Type B pancreatic cell (in vitro differentiated cells): ENCODE measurements at places on chromosomes 5 and 9. TPM values are rescaled to one million over a fixed set of nuclear protein-coding genes. Genes with fewer than 3 reads are reported as not detected.

- peaks cover 4% of the 10 kb centered on the region for H3K36me3 ChIP-seq
- peaks cover 4% of the 10 kb centered on the region for H3K4me1 ChIP-seq
- H3K27ac ChIP-seq = no peak overlapping the region
Observed at GRCh38 chr9:91134608-91135007, 227.1 kb downstream of the AUH start.

The TAF1L gene
- total RNA-seq = not detected in 2 replicates

- no peak for DNase-seq
- H3K36me3 ChIP-seq = no peaks in the 10 kb centered on the region
- no peaks in the 10 kb centered on the region for H3K27me3 ChIP-seq
- H3K27ac ChIP-seq = peak overlapping the region; percentile 42
- H3K4me1 ChIP-seq = peaks cover 42% of the 10 kb centered on the region
- H3K4me3 ChIP-seq = peak overlapping the region; percentile 21
Observed at GRCh38 chr5:74587890-74588289, 52.6 kb downstream of the ENC1 start.

The TLR4 gene
- total RNA-seq = 2.7 and 2.9 TPM in 2 replicates

GRCh38 chr5:39605145-39605544 is 180.4 kb upstream of the DAB2 start:
- H3K4me1 ChIP-seq = peaks cover 8% of the 10 kb centered on the region
- no peak overlapping the region for H3K4me3 ChIP-seq
- no peak for DNase-seq
- no peaks in the 10 kb centered on the region for H3K36me3 ChIP-seq

DNA sequence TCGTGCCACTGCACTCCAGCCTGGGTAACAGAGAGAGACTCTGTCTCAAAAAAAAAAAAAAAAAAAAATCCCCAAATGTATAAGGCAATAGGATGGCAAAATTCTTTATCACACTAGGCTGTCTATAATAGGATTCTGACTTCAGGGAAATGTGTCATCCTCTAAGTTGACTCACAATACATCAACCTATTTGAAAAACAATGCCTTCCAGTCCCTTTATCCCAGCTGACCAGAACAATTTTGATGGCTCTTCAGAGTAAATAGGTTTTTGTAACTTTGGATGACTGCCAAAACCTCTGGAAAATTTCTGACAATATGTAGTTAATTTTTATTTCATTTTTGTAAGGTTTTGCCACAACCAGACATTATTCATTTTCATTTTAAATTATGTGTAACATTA is 184.1 kb downstream of the CCDC192 start:
- H3K27ac ChIP-seq = no peak overlapping the region
- H3K4me1 ChIP-seq = peaks cover 9% of the 10 kb centered on the region
- no peak overlapping the region for H3K4me3 ChIP-seq

- H3K4me1 ChIP-seq = peaks cover 9% of the 10 kb centered on the region
- peaks cover 6% of the 10 kb centered on the region for H3K36me3 ChIP-seq
- H3K4me3 ChIP-seq = no peak overlapping the region
- H3K27ac ChIP-seq = no peak overlapping the region
Observed at GRCh38 chr9:134515026-134515821, 126.4 kb upstream of the COL5A1 start.

GRCh38 chr9:134938346-134939079 is 20.8 kb upstream of the FCN1 start:
- peaks cover 29% of the 10 kb centered on the region for H3K4me1 ChIP-seq
- no peaks in the 10 kb centered on the region for H3K36me3 ChIP-seq
- H3K27ac ChIP-seq = no peak overlapping the region

DNA sequence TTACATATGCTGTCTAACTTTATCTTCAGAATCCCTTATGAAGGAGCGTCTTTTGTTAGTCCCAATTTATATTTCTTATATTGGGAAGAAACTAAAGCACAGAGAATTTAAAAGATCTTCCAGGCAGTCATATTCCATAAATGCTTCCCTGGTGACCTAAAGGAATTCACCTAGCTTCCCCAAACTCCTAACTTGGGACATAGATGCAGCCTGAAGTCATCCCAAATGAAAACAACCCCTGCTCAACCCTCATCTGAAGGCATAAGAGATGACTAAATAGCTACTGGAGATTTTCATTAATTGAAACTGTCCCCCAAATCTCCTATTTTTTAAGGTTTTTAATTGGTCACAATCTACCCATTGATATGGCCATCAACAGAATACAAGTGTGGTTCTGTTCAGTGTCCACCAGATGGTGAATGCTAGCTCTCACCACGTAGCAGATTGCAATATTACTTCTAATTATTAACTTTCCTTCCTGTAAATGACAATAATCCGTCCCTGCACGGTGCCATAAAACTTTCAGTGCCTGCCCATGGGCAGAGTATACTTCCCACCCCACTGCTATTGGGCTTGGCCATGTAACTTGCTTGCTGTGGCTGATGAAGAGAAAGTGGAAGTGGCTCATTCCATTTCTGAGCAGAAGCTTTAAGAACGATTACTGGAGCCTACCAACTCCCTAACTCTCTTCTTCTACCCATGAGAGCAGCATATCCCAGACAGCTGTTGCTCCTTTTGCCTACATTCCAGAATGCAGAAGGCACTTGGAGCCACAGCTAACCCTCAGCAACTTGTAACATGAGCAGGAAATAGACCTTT is 18.7 kb downstream of the PRUNE2 start:
- H3K27ac ChIP-seq = peak overlapping the region; percentile 19
- no peaks in the 10 kb centered on the region for H3K36me3 ChIP-seq
- DNase-seq = no peak
- H3K4me1 ChIP-seq = no peaks in the 10 kb centered on the region

GRCh38 chr5:129717751-129718310 is 30.1 kb upstream of the MINAR2 start:
- no peaks in the 10 kb centered on the region for H3K4me1 ChIP-seq
- no peak overlapping the region for H3K27ac ChIP-seq
- no peak for DNase-seq
- H3K27me3 ChIP-seq = no peaks in the 10 kb centered on the region
- no peak overlapping the region for H3K4me3 ChIP-seq

The GRIA1 gene
- total RNA-seq = 0.86 and 18.0 TPM in 2 replicates

DNA sequence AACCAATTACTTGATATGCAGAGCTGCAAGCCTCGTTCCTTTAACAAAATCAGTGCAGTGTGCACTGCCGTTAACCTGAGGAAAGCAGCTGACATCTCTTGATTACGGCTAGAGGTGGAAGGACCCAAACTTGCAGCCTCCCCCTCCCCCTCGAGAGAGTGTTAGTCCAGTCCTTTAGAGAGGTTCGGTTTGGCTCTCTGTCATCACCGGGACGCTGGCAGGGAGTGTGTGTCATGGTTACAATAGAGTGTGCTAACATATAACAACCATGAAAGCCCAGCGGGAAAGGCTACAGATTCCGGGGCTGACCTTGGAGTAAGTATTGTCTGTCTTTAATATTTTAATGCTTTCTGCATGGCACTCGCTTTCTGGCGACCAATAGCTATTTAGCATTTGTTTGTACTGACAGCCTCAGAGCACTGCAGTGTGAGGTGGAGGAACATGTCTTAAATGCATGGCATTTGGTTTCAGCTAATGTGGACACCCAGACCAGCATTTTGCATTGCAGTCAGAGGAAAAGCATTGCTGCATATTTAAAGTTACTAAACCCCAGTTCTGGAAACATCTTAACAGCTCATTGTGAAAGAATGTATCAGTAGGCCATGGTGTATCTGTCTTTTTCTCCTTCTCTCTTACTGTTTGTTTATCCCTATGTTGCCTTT is 237.5 kb downstream of the CD180 start:
- no peaks in the 10 kb centered on the region for H3K36me3 ChIP-seq
- peaks cover 2% of the 10 kb centered on the region for H3K27me3 ChIP-seq
- H3K4me1 ChIP-seq = peaks cover 27% of the 10 kb centered on the region
- DNase-seq = no peak

The FCN2 gene
- total RNA-seq = not detected in 2 replicates

- DNase-seq = no peak
- no peaks in the 10 kb centered on the region for H3K4me1 ChIP-seq
- H3K27ac ChIP-seq = no peak overlapping the region
- H3K27me3 ChIP-seq = no peaks in the 10 kb centered on the region
Observed at GRCh38 chr5:43837996-43838395, 235.0 kb downstream of the NNT start.

- no peaks in the 10 kb centered on the region for H3K27me3 ChIP-seq
- H3K4me3 ChIP-seq = no peak overlapping the region
- peaks cover 9% of the 10 kb centered on the region for H3K4me1 ChIP-seq
- H3K36me3 ChIP-seq = no peaks in the 10 kb centered on the region
- no peak for DNase-seq
- no peak overlapping the region for H3K27ac ChIP-seq
Observed at GRCh38 chr5:145680169-145680568, 155.0 kb downstream of the PRELID2 start.

- H3K4me1 ChIP-seq = peaks cover 3% of the 10 kb centered on the region
- no peaks in the 10 kb centered on the region for H3K27me3 ChIP-seq
- DNase-seq = no peak
- H3K36me3 ChIP-seq = no peaks in the 10 kb centered on the region
- no peak overlapping the region for H3K4me3 ChIP-seq
Observed at GRCh38 chr9:131257266-131258025, 18.9 kb downstream of the FAM78A start.

- no peaks in the 10 kb centered on the region for H3K4me1 ChIP-seq
- no peak overlapping the region for H3K27ac ChIP-seq
- no peak overlapping the region for H3K4me3 ChIP-seq
- DNase-seq = no peak
- H3K27me3 ChIP-seq = no peaks in the 10 kb centered on the region
- no peaks in the 10 kb centered on the region for H3K36me3 ChIP-seq
Observed at GRCh38 chr5:89301321-89302025, 418.5 kb upstream of the MEF2C start.

- H3K36me3 ChIP-seq = peaks cover 9% of the 10 kb centered on the region
- peaks cover 34% of the 10 kb centered on the region for H3K4me1 ChIP-seq
- H3K27me3 ChIP-seq = no peaks in the 10 kb centered on the region
- DNase-seq = peak; percentile 74
- H3K4me3 ChIP-seq = no peak overlapping the region
Observed at GRCh38 chr5:75337366-75338021, 474 bp downstream of the HMGCR start.

The SLC6A19 gene
- 12.6 and 22.2 TPM in 2 replicates for total RNA-seq
